Endodermal cell (in vitro differentiated cells): ENCODE measurements at places on chromosomes 3 and 15. TPM values are rescaled to one million over a fixed set of nuclear protein-coding genes. Genes with fewer than 3 reads are reported as not detected.

DNA sequence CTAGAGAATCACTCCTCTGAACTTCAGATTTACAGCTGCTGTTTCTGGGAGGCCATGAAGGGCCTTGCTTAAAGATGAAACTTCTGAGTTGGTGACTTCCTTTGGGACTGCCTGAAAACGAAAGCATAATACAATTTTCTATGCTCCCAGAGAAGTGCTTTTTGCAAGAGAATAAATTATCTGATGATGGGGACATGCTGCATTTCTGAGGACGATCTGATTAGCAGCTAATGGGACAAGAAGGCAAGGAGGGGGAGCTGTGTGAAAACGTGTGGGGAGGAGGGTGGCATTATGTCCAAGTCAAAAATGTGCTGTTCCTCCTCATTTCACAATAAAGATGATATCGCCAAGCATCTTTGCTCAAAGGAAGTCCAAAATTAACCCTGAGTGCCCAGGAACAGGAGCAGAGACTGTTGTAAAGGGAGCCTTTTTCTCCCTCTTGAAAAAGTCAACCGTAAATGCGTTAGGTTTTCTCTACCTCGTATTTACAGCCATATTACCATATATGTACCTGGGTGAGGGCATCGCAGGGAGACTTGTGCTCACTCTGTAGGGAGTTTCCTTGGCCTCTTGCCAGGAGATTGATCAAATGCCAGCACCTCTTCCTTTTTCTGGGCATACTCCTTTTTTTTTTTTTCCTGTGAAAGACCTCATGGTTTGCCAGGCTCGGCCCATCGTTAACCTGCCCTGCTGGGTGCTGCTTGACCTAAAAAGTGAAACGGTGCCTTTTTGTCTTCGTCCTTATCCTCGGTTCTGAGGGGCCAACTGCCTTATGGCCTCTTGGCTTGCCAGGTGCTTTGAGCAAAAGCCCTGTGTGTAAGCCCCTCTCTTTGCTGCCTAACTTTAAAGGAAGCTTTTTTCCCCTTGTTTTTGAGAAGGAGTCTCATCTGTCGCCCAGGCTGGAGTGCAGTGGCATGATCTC, 11.5 kb downstream of the ITPR1 start:
- no peak for DNase-seq

Gene CHSY1
- 33.3 to 49.4 TPM (median 36.4 TPM) in 3 replicates for total RNA-seq

Gene ADAMTS17
- total RNA-seq: 2.3 and 2.7 TPM in 2 replicates

DNA sequence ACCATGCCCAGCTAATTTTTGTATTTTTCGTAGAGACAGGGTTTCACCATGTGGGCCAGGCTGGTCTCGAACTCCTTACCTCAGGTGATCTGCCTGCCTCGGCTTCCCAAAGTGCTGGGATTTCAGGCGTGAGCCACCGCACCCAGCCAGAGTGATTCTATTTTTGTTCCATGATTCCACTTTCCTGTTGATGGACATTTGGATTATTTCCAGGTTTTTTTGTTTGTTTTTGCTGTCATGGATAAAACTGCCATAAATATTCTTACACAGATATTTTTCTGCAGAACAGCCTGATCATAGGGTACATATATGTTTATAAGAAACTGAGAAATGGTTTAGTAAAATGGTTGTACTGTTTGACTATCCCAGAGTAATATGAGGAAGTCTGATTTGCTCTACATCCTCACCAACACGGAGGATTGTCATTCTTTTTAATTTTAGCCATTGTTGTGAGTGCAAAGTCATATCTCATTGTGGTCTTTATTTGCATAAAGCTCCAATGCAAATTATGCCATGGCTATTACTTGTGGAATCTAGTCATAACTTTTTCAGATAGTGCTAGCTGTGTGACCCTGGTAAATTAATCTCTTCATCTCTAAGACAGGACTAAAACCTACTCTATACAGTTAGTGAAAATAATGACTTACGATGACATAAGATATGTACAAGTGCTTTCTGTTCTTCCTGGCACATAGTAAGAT, 42.7 kb downstream of the MAP6D1 start:
- DNase-seq: no peak

DNA sequence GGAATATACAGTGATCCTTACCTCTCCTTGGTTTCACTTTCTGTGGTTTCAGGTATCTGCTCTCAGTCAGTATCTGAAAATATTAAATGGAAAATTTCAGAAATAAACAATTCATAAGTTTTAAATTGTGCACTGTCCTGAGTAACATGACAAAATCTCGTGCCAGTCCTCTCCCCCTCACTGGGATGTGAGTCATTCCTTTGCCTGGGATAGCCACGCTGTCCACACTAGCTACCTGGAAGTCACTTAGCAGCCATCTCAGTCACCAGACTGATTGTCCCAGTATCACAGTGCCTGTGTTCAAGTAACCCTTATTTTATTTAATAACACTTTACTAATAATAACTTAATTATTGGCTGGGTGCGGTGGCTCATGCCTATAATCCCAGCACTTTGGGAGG, 15.3 kb upstream of the KLHL25 start:
- DNase-seq: peak; percentile 6

Gene DUSP7
- total RNA-seq: 13.4 and 14.2 TPM in 2 replicates

Gene THSD4
- total RNA-seq: 3.5 to 5.4 TPM (median 4.6 TPM) in 3 replicates

Gene DAPK2
- 1.4 to 4.1 TPM (median 2.6 TPM) in 3 replicates for total RNA-seq

Gene SYNPR
- 0.34 TPM in 1 of 3 replicates, not detected in the others for total RNA-seq

Gene AHSG
- total RNA-seq: not detected in 2 replicates

DNA sequence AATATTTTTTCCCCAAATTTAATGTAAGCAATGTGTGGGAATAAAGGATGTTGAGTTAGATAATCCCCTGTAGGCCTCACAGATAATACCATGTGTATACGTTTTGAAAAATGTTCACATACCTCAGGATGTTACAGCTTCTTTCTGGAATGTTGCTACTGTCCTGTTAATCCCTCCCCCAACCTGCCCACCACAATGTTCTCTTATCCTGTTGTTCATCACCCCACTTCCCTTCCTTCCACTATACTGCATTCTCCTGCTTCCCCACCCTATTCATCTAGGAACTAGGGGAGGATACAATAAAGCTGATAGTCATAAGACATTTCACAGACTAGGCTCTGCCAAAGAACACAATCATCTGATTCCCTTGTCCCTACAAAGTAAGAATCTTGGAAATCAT, 92.1 kb downstream of the IGF2BP2 start:
- DNase-seq: peak; percentile 34

Gene ECE2
- 0.11 TPM in 1 of 2 replicates, not detected in the other for total RNA-seq

- DNase-seq: no peak
Observed at GRCh38 chr15:92005154-92005553, 151.6 kb downstream of the SLCO3A1 start.

DNA sequence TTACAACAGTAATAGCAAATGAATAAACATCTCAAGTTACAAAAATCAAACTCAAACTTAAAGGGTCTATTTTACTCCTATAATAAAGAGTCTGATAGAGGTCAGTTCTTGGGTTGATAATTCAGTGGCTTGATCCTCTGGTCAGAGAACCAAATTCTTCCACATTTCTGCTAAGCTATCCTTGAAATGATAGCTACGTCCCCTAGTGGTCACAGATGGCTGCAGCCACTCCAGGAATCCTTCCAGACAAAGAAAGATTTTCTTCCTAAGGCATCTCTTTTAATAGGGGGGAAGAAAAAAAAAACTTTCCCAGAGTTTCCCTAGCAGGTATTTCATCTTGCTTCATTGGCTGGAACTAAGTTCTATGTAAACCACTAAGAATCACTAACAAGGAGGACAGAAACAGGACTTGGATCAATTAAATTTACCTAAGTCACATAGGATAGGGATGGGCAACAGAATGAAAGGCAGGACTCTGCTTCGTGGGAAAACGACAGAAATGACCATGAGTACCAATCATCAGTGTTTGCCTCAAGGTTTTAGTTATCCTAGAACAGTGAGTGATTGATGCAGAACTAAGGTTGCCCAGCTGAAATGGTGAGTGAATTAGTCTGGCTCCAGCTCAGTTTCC, 160.7 kb downstream of the STAC start:
- DNase-seq: peak; percentile 78

DNA sequence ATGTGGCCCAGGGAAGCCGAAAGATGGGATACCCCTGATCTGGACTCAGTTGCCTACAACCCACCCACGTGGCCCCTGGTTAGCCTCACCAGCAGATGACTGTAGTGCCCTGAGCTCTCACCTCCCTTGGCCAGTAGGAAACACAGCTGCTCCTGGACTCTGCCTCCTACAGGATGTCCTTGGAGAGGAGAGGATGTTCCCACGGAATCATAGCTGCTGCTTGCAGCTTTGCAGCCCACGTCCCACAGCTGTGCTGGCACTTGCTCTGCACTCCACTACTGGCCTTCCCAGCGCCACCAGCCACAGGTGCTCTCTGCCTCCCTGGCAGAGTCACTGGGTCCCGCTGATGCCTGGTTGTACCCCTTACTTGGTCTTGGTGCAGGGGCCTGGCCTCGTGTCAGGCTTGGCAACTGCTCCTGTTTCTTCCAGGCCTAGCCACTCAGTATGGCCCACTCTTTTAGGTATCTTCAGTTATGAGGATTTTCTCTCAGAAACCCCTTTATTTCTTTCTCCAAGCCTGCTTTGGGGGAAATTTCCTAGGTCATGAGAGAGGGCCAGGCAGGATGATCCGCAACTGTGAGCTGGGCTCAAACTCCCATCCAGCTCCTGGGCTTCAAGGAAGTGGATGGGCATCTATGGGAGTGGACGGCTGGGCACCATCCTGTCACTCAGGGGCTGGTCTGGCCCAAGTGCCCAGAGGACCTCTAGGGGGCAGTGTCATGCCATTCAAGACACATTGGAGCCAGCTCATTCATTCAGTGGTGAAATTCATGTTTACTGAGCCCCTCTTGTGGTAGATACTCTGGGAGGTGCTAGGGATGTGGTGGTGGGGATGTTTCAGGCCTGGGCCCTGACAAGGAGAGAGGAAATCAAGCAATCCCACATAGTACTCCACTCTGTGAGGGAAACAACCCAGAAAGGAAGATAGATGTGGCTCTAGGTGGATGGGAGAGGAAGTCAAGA, 16.2 kb upstream of the VILL start:
- peak; percentile 93 for DNase-seq

GRCh38 chr3:30082652-30083051, 523.7 kb upstream of the TGFBR2 start:
- DNase-seq: peak; percentile 63

- DNase-seq: no peak
Observed at GRCh38 chr15:73323374-73323955, 45.3 kb downstream of the HCN4 start.

GRCh38 chr3:148605521-148605920, 92.2 kb upstream of the AGTR1 start:
- no peak for DNase-seq

- no peak for DNase-seq
Observed at GRCh38 chr3:16114429-16114828, 60.1 kb upstream of the GALNT15 start.

Gene TMIE
- total RNA-seq: 0.81 and 1.0 TPM in 2 replicates

GRCh38 chr3:4523710-4524698, 30.9 kb downstream of the ITPR1 start:
- no peak for DNase-seq

- DNase-seq: no peak
Observed at GRCh38 chr3:128491691-128491940, 1.4 kb downstream of the GATA2 start.

DNA sequence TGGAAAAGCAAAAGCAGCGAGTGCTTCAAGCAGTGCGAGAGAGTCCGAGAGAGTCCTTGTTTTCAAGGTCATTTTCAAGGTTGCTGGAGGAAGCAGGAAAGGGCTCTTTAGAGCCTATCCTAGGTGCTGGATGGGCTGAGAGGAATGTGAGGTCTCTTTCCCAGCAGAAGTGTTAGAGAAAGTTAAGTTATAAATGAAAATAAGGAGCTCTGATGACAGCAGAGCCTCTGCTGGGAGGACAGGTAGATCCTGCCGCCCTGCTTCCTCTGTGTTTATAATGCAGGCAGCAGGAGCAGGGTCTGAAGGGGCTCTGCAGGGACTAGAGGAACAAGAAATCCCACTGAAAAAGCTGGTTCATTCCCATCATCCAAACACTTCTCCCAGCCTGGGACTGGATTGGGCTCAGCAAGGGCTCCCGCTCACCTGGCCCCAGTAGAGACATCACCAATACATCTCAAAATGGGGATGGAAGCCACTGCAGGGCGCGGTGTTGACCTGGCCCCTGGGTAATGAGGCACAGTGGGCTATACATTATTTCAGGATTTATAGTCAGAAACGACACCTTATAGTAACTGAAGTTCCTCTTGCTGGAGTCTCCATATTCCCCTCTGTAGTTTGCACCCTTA, 41.5 kb upstream of the RAB6B start:
- DNase-seq: peak; percentile 35

Gene SEMA6D
- total RNA-seq: 44.8 and 48.7 TPM in 2 replicates

DNA sequence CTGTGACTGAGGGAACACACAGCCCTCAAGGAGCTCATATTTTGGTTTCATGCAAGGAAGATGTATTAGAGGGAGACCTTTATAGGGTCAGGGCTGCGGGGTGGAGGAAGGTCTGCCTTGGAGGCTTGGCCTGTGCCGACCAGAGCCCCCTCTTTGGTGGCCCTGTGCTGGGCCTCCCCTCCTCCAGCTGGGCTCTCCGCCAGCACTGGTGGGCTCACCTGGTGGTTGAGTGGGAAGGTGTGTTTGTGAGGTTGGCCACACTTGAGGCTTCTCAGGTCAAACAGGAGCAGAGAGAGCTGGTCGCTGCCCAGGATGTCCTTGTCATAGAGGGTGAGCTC, 2.6 kb downstream of the PLA2G4F start:
- no peak for DNase-seq

DNA sequence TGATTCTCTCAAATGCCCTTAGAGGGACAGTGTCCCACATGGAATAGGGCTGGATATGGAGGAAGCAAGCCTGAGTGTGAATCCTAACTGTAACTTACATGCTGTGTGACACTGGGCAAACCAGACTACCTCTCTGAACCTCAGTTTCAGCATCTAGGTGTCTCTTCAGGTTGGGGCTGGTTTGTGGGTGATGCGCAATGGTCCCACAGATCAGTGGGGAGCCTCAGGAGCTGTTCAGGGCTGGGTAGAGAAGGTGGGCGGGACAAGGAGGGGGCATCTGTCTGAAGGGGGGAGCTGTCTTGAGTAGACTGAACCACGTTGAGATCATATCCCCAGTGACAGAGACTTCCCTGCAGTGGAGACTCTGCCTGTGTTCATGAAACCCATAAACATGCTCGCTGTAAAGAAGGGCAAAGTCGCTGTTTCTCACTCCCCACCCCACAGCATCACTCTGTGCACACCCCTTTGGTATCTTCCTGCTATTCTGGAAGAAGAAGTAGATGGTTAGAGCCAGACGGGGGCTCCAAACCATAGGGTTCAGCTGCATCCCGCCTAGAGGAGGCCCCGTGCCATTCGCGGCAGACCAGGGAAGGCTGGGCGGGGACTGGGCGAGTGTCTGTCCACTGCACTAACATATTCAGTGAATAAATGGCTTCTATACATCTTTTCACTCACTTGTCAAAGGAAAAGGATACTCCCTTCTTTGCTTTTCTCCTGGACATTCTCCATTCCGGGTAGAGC, 28.4 kb downstream of the SRPRB start:
- DNase-seq: no peak

Gene SLCO3A1
- 5.6 to 11.4 TPM (median 8.3 TPM) in 3 replicates for total RNA-seq

DNA sequence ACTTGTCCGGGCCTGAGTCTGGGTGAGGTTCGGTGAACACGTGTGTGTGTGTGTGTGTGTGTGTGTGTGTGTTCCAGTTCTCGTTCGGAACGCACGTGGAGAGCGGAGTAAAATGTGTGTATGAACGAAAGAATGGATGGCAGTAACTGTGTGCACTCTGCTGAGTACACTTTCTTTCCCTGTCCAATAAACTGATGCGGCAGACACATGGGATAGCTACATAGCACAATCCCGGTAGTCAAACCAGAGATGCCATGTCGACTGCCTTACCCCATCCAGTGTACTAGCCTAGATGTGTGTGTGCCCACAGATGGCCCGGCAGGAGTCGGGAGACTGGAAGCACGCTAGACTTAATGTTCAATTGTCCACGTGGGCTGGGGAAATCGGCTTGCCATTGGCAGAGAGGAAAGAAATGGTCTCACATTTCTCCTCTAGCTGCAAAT, 507 bp upstream of the GOLIM4 start:
- no peak for DNase-seq

Gene RGMA
- total RNA-seq: 57.0 and 67.1 TPM in 2 replicates
